ENCODE measurements at places on chromosomes 6 and 20.
A peak's percentile ranks its signal among the peaks of the same experiment; 100 is the strongest.

DNA sequence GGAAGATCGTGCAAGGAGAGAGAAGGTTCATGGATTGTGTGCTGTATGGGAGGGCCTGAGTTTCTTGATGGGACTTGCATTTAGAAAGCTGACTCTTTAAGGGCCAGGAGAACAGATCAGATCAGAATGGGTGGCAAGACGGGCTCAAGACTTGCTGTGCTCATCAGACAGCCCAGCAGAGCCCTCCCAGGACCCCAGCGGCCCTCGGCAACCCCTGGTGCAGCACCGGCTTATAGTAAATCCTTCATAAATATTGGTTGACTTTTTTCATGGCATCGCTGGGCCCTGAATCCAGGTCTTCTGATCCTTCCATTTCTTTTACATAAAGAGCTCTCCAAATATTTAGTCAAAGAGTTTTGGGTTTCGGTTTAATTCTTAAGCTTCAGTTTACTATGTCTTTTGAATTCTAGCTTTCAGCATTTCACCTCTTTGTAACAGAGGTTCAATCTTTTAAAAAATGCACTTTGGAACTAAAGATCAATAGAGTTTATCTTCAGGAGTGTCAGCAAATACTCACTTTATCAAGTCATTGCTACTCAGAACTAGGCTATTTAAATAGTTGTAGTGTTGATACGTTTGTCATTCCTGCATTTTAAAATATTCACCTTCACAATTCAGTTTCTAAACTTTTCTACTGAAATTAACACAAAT, 205.6 kb downstream of the ZDHHC14 start:
- DNase-seq: no peak

- no peak for DNase-seq
Observed at GRCh38 chr20:41437836-41438235, 71.2 kb upstream of the EMILIN3 start.

DNA sequence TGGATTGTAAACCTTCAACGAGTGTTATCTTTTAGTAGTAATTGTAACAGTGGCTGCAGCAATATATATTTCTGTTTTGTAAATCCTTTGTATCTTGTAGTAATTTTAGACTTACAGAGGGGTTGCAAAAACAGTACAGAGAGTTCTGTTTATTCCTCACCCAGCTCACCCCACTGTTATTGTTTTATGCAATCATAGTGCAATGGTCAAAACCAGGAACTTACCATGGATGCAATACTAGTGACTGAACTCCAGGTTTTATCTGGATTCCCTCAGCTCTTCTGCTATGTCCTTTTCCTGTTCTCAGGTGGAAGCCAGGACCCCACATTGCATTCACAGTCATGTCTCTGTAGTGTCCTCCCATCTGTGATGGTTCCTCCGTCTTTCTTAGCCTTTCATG, 42.5 kb upstream of the NKX2-2 start:
- DNase-seq: no peak

DNA sequence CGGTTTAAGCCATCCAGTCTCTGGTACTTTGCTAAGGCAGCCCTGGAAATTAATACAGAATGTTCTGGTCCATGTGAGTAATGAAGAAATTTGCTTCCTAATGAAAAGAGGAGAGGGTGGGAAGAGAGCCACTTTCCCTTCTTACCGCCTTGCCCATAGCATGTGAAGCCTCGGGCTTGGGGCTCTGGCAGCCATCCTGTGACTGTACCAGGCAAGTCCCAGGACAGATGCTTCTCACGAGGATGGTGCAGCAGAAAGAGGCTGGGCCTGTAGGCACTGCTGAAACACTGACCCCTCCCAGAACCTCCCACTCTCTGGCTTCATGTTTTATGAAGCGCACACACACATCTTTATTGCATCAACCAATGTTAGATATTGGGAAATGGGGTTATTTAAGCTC, 74.8 kb downstream of the IYD start:
- DNase-seq: peak; percentile 89

DNA sequence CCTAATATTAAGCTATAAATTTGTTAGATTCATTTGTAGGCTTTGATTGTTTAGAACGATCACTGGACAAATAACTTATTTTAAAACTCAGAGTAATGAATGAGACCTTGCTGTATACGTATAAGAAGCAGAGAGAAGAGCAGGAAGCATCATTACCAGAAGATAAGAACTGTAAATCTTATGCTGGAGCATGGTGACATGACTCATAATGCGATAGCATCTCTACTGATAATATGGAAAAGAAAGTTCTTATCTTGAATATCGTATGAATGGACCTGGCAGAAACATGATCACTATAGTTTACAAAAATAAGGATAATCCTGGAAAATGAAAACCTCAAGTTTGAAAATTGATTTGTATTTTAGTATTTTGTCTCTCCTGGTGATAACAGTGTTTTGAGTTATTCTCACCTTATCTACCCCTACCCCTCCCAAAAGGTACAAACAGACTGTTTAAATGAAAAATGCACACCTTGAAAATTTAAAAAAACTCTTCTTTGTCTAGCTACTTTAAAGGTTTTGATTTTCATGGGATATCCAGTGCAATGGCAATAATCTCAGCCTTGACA, 2.0 kb upstream of the ZSCAN26 start:
- no peak for DNase-seq

DNA sequence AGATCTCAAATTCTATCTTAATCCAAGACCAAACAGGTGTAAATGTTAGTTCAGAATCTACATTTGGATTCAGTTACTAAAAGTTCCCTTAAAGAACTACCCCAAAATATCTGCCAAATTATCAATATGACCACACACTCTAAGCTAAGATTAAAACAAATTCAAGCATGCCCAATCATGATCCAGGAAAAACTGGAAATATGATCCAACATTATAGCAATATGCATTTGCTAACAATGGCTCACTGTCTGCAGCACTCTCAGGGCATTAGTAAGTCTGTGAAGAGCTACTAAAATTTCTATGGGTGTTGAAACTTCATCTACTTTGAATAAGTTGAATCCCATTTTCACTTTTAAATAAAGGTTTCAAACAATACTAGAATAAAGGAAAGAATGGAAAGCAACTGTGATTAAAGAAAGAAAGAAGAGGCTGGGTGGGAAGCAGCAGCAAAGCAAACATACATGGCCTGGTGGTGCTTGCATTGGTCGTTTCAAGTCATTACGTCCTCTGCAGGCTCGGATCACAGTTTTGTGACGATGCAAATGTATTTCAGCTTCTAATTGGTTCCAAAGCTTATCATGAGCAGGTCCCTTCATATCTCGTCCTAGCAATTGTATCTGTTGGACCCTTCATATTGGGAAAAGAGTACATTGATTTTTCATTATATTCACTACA, 29.2 kb downstream of the GOPC start:
- no peak for DNase-seq
